ENCODE measurements at places on chromosomes 7 and 10.

- no peak for DNase-seq
These were observed 3.1 kb upstream of the CLIP2 start for GRCh38 chr7:74286131-74286530.

- DNase-seq: no peak
These were observed 110.7 kb downstream of the HIP1 start for GRCh38 chr7:75628055-75628454.

DNA sequence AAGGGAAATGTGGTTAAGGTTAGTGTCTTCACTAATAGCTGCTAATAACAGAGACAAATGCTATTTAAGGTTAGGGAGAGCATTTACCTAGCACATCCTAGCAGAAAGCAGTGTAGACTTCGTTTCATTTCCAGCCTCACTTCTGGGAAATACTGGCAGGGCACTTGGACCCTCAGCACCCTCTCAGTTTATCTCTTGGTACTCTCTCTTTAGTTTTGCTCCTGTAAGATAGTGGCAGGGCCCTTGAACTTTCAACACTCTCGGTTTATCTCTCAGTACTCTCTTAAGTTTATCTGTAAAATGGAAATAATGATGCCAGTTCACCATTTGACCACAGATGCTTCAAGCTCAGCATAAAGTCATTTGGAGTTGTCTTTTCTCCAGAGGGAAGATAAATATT lies 118.4 kb downstream of the MBL2 start:
- DNase-seq: no peak

GRCh38 chr10:50275650-50276235 lies 24.4 kb upstream of the ASAH2 start:
- DNase-seq: peak; percentile 6

DNA sequence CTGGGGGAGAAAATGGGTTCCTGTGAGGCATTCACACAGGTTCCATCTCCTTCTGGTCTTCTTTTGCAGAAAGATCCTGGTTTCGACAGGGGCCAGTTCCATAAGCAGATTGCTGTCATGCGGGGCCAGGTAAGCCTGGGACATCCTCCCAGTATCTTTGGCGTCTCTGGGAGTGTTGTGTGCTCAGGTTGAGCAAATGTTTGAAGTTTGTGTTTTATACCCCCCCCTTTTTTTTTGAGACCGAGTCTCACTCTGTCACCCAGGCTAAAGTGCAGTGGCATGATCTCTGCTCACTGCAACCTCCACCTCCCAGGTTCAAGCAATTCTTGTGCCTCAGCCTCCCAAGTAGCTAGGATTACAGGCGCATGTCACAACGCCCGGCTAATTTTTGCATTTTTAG lies 20.0 kb downstream of the AVPI1 start:
- DNase-seq: no peak

DNA sequence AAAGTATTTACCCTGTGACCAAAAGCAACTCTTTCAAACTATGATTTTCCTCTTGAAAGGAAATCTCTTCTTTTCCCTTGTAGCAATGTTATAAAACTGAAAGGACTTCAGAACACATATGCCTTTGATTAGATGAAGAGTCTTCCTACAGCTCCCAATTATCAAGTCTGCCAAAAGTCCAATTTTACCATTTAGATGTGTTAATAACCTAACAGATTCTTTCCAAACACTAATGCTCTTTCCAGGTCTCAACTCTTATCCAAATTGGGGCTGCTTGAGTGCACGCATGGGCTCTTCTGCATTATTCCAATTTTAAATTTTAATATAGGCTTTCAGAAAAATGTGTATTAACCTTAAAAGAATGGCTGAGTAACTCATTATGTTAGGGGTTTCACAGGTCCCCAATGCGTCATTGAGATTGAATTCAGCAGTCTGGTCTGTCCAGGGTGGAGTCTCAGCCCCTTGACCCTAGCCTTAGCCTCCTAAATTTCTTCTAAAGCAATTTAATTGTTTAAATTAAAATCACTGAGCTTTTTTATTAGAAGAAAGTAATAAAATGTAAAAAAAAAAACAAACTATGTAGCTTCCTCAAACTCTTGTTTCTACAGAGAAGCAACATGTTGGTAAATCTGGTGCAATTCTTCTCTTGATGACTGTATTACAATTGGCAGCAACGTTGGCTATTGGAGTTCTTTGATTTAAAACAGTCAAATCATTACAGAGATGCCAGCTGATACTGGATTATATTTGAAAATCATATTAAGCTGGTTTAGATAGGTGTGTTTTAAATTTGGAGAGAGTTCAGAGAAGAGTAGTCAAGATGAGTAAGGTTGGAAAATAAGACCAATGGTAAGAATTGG lies 170.4 kb downstream of the DKK1 start:
- DNase-seq: peak; percentile 24

GRCh38 chr10:43035800-43036199 lies 41.1 kb upstream of the RET start:
- DNase-seq: no peak

- DNase-seq: peak; percentile 49
These were observed 33.1 kb downstream of the GPRIN2 start for GRCh38 chr10:46523119-46523961.

DNA sequence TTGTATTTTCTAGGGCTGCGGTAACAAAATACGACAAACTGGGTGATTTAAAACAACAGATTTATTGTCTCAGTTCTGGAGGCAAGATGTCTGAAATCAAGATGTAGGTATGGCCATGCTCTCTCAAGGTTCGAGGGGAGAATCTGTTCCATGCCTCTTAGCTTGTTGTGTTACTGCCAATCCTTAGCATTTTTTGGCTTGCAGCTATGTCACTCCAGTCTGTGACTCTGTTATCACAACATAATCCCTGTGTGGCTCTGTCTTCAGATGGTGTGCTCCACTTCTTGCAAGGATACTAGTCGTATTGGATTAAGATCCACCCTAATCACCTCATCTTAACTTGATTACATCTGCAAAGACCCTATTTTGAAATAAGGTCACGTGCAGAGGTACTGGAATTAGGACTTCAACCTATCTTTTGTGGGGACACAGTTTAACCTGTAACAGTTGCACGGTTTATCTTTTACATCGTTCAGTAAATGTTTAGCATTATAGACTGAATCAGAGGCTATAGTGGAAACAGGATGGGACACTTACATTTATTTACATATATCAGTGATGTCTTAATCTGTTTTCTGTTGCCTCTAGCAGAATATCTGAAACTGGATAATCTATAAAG lies 3.1 kb downstream of the C1GALT1 start:
- DNase-seq: no peak

DNA sequence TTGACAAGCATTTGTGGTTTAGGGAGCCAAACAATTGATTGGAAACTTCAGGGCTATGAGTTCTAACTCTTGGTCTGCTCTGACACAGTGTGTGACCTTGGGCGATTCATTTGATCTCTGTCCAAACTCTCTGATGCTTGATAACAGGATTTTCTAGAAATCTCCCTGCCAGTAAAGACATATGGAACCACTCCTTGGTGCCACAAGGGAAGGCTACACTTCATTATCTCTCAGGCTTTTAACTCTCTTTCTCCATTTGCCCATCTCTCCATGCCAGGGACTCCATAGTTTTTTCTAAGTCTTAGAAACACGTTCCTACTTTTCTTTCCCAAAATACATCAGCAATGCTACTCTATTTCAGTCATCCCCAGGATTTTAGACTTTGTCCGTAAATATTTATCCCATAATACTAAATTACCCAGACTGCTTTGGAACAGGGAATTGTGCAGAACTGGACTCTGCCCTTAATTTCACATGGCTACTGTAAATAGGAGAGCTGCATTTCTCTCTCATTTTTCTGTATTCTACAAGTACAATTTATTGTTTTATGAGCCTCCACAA lies 488.2 kb downstream of the SUGCT start:
- DNase-seq: no peak

- peak; percentile 40 for DNase-seq
These were observed 58.0 kb downstream of the LSMEM1 start for GRCh38 chr7:112538726-112539255.

GRCh38 chr7:143258831-143259230 lies 4.4 kb upstream of the GSTK1 start:
- DNase-seq: no peak

Measured in fibroblast of skin of abdomen (primary cell).